ENCODE measurements at places on chromosomes 1 and 21.

DNA sequence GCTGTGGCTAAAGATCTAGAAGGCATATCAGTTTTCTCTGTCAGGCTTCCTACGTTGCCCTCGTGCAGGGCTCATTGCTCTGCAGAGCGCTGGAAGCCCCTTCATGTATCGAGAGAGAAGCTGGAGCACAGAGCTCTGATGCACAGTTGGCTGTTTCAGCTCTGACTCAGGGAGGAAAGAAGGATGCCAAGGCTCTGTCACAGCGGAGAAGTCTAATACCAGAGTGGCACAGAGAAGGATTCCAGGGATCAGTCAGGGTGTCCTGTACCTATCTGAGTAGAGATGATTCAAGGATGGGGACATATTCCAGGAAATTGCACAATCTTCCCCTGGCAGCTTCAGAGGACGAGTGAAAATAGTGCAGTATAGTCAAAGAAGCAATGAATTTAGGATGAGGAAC, 179.2 kb upstream of the FMN2 start:
- no peak for DNase-seq

- DNase-seq = no peak
These were observed 5.0 kb downstream of the SLC25A44 start for GRCh38 chr1:156198831-156199349.

DNA sequence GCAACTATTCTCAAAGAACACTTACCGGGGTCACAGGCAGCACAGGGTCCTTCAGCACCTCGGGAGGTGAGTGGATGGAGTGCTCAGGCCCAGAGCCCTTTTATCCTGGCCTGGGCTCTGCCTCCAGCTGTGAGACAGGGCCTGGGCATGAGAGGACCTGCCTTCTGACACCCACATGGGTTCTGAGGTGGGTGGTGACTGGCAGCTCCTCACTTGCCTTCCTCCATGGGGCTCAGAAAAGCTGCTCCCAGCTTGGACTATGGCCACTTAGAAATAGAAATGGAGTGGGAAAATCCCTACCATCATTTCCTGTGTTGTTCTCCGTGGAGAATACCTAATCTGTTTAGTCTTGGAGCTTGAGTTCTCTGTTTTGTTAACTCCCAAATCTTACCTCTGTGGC, at the start of gene LCE1C:
Gene LCE1C (minus strand): TSS at position 76 of the 400 bp plus-strand sequence. CDS start 1,173 bp downstream, outside the sequence.
- DNase-seq = no peak

DNA sequence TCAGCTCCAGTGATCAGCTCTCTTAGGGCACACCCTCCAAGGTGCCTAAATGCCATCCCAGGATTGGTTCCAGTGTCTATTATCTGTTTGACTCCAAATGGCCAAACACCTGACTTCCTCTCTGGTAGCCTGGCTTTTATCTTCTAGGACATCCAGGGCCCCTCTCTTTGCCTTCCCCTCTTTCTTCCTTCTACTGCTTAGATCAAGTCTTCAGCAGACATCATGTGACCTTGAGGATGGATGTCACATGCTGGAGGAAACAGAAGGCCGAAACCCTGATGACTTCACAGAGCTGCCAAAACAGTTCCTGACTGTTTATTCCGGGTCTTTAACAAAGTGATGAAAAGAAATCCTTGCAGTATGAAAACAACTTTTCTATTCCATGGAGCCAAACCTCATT, 24.4 kb upstream of the WDR26 start:
- DNase-seq = no peak

- no peak for DNase-seq
These were observed 6.2 kb downstream of the AHDC1 start for GRCh38 chr1:27597516-27598294.

DNA sequence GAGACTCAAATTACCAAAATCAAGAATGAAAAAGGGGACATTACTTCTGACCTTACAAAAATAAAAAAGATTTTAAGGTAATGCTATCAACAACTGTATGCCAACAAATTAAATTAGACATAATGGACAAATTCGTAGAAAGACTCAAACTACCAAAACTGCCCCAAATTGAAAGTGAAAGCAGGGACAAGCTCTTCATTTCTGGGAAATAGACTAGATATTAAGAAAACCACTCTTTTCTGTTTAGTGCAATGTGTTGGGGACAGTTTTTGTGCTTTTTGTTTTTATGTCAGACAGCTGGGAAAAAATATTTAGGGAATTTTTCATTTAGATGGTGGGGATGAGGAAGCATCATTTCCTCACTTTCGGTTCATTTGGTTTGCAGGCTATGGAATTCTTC, 4.9 kb upstream of the GBP1 start:
- no peak for DNase-seq

- DNase-seq = no peak
These were observed 25.0 kb upstream of the LAPTM5 start for GRCh38 chr1:30782361-30783255.

GRCh38 chr1:71357708-71358107, 276.9 kb upstream of the ZRANB2 start:
- DNase-seq = no peak

GRCh38 chr1:54559771-54560231, 11.8 kb downstream of the ACOT11 start:
- no peak for DNase-seq

GRCh38 chr1:221478050-221478949, 263.6 kb downstream of the DUSP10 start:
- peak; percentile 65 for DNase-seq

- DNase-seq = no peak
These were observed 178.4 kb downstream of the LHX8 start for GRCh38 chr1:75312620-75313019.

DNA sequence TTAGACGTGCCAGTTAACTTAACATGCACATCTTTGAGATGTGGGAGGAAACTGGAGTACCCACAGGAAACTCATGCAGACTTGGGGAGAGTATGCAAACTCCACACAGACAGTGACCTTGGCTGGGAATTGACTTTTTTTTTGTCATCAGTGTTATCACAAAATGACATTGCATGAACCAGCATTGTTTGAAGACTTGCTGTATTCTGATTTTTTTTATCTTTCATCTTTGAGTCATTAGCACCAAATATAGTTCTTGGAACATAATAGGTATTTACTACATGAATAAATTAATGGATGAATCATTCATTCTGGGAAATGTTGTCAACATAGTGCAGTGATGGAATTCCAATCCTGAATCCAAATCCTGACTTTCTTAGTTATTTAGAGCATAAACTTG, 77.0 kb downstream of the ATF6 start:
- DNase-seq = peak; percentile 20

- no peak for DNase-seq
These were observed 220.6 kb upstream of the PLD5 start for GRCh38 chr1:242745079-242745478.

DNA sequence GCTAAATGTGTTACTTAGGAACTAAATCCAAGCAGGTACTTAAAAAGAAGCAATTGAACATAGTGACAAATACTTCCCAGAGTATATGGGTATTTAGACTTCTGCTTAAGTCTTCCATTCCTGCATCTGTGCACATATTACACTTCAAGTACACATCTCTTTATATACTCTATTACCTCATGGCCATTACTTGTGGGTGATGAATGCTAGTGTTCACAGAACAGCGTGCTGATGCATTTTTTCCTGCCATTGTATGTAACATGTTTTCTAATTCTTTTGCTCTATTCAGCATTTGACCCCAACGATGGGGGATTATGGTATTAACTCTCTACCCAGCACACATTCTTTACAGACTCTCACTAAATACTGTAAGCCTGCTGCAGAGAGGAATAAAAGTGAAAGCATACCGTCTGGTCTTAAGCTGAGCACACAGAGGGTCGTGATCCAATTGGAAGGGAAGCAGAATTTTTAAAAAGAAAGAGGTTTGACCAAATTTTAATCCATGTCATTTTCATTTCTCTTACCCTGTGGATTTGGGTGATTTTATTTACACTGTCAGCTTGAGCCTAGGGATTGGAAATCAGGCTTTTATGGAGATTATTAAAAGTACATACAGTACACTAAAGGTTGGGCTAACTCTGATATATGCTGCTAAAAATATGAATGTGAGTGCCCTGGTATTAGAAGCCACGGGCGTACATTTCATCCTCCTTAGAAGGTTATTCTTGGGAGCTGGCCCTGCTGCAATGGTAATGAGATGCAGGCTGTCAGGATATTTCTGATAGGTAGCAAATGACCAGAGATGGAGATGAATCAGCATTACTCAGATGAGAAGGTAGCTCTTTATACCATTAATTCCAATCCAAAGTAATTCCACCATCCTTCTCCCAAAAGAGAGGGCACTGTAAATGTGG, 95.5 kb upstream of the PROX1 start:
- DNase-seq = no peak

DNA sequence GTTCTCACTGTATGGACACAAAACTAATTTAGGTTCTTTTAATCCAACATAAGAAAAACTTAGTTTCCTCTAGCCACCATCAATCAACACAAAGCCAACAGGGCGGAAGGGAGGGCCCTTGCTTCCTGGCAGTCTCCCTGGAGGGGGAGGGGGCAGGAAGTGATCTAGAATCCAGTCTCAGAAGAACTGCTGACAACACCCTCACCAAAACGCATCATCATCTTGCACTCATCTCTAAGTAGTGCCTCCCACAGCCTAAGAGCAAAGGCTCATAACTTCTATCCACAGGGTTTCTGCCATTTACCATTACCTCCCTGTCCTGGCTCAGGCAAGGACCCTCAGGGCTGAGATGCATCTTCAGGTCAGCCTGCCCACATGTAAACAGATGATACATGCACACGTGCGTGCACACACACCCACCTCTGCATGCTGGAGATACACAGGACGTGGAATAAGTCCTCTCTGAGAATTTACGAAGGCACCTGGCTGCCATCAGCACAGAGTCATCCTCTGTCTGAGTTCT, 20.5 kb downstream of the HIVEP3 start:
- DNase-seq = no peak

DNA sequence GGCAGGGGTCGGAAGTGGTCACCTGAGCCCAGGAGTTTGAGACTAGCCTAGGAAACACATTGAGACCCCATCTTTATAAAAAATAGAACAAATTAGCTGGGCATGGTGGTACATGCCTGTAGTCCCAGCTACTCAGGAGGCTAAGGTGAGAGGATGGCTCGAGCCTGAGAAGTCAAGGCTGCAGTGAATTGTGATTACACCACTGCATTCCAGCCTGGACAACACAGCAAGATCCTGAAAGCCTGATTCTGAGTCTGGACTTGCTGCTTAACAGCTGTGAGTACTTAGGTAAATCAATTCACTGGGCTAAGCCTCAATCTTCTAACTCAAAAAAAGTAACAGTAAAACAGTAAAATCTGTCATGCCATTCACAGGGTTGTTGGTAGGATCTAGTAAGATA, 4.9 kb downstream of the TRAPPC3 start:
- no peak for DNase-seq

DNA sequence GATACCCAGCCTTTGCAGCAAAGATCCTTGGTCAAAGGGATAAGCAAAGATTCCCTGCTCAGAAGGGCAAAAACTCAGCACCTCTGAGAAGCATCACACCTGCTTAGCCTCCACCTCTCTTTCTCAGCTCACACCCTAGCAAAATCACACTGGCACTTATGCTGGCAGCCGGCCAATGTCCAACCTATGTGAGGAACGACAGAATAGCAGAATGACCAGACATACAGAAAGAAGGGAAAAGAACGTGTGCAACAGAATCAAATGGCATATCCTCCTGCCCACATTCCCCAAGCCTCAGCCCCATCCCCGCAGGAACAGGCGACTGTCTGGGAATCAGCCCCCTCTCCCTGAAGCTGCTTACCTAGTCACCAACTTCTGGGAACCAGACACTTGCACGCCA, 664 bp upstream of the ADORA3 start:
- DNase-seq = no peak

DNA sequence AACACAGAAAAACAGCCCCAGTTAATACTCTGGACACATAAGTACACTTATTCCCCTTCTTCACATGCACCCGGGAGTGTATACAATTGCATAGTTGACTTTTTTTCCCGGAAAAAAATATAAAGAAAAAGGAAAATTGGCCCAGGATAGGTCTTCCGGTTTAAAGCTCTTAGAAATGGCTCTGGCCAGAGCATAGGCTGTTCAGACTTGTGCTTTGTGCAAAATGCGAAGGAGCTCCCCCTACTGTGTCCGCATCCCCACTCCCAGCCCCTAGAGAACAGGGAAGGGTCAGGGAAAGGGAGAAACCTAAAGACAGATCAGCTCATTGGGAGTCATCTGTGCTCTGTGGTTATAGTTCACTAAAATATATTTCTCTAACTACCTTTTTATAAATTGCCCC, 5.5 kb upstream of the MTMR11 start:
- no peak for DNase-seq

All from astrocyte of the cerebellum (primary cell).